Stimulated activated CD4-positive, alpha-beta T cell treated with anti-CD3 and anti-CD28 coated beads, Interleukin-1b, Interleukin-23, amount 100 ng/mL, for 24 hours (primary cell): ENCODE measurements at places on chromosomes 11 and 22.

GRCh38 chr22:43507235-43507634, 95.4 kb downstream of the MPPED1 start:
- no peak for DNase-seq

DNA sequence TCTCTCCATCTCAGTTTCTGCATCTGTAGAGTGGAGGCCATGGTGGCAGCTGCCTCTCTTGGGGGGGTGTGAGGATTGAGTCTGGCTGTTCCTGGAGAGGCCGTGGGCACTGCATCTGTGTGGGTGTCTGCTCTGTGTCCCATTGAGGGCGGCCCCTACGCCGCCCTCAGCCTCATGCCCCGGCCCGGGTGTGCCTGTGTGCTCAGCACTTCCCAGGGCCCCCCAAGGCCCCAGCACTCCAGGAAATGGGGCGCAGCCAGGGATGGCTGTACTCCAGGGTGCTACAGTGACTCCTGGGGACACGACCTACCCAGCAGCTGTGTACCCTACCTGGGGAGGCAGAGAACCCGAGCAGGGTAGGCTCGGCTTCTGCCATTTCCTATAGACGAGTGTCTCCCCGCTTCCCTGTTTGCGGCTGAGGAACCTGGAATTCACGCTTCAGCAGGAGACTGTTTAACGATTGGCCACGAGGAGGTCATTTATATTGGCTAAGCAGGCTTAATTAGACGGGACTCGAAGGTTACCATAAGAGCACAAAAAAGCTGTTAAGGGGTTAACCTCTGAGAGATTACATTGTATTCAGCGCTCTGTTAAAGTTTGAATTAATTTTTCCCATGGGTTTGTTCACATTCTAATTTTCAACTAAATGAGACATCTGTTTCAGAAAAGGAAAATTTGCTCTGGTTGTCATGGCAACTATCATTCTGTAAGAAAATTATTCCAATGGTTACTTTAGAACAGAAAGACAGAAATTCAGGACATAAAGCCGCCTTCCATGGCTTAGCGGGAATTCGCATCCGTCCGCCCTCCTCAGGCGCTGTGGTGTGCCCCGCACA, 76.4 kb downstream of the MPPED1 start:
- DNase-seq, result no peak

GRCh38 chr22:36349726-36350125, 38.0 kb downstream of the MYH9 start:
- no peak for DNase-seq

DNA sequence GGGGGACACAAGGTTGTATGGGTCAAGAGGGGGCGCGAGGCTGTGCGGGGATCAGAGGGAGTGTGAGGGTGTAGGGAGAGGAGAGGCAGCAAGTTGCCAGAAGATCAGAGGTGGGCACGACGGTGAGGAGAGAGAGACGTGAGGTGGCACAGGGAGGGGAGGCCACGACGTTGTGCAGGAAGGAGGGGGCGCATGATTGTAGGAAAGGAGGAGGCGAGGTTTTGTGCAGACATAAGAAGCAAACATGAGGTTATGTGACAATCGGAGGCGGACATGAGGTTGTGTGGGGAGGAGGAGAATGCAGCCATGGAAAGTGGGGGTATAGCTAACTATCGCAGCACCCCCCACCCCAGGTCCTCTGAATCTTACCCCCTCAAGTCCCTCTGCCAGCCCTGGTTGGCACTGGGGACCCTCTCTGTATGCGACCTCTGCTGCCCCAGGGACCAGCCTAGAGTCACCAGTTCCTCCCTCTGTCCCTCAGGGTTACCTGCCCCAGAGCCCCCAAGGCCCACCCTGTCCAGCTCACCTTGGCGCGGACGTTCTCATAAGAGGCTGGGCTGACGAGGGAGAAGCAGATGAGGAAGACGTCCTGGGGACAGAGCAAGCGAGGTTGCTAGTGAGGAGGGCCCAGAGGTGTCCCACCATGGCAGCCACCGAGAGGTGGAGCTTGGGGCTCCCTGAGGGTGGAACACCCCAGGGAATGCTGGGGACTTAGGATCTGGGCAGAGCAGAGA, 12.5 kb downstream of the RAC2 start:
- DNase-seq, result no peak

DNA sequence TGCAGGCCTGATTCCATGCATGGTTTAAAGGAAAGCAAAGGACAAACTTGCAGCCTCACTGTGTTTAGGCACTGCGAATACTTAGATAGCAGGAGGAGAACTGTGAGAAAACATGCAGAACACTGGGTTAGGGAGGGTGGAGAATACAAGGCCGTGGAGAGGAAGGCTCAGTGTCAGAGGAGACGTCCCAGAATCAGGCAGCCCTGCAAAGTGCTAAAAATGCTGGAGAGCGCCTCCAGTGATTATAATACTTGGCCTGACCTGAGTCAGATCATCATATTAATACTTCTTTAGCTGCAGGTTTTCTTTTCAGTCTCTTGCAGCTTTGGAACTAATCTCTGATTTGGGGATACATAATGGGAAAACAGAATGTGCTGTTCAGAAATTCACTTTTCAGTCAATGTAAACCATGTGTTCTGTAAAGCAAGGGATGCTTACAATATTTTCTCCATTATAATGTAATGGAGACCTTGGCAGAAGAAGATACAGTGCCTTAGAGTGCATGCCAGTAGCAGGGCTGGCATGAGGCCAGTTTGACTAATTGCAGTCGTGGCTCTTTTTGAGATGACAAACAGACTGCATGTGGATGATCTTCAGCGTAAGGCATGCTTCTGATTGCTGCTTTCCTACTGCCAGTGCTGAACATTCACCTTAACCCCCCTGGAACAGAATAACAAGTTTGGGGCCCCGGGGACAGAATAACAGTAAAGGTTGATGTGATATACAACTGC, 16.8 kb downstream of the EXT2 start:
- DNase-seq, result no peak

- DNase-seq, result no peak
These were observed 41.8 kb upstream of the KCNQ1OT1 start for GRCh38 chr11:2741377-2742131.

DNA sequence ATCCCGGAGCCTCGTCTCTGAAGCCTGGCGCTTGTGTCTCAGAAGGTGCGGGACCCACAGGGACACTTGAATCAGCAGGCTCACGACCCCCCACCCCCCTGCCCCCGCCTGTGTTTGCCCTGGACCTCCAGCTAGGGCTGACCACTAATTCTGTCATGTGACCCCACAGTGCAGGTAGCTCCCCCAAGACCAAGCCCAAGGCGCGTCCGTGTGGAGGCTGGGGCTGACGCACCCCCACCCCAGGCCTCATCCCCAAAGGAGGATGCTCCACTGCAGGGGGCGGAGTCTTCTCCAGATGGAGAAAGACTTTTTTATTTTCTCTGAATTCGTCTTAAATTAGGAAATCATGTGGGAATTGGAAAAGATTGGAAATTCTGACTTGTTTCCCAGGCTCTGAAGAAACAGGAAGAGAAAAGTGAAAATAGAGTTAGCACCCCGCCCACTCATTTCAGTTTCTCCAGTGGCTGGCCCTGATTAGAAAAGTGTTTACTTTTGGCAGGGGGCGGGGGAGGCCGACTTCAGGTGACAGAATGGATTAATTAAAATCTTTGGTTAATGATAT, 1.0 kb upstream of the RELA start:
- DNase-seq, result no peak

DNA sequence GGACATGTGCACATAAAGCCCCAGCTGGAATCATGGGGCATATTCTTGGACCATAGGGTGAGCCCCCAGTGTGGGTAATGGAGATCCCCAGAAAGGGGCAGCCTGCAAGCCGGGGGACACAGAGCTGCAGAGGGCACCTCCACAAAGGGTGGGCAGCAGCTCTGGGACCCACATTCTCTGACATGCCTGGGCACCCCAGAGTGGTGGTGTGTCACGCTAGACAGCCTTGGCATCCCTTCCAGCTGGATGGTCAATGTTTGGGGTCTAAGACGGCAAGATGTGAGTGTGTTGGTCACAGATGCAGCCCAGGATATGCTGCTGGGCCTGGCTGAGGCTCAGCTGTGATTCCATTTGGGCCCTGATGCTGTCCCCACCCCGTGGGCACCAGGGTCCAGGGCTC, 9.7 kb downstream of the ADORA2A start:
- no peak for DNase-seq

GRCh38 chr11:88178191-88178590, 2.9 kb upstream of the RAB38 start:
- DNase-seq, result no peak

GRCh38 chr11:85602526-85603213, 24.5 kb downstream of the DLG2 start:
- DNase-seq, result no peak

- no peak for DNase-seq
These were observed 10.2 kb downstream of the GRAP2 start for GRCh38 chr22:39910876-39911613.

DNA sequence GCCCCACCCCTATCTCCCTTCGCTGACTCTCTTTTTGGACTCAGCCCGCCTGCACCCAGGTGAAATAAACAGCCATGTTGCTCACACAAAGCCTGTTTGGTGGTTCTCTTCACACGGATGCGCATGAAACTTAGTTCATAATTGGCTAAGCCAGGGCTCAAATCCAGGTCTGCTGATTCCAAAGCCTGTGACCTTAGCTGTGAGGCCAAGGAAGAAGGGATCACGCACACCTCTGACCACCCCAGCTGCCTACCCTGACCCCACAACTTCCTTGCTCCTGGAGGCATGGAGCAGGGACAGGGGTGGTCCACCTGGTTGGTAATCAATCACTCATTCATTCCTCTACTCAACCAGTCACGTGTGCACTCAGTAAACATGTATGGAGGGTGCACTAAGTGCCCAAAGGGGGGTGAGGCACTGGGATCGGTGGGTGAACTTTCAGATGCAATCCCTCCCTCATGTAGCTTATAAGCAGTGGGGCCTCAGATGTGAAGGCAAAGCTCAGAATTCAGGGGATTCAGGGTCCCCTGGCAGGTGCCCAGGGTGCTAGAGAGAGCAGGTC, 10.3 kb downstream of the FXYD2 start:
- DNase-seq, result no peak

- no peak for DNase-seq
These were observed 4.8 kb upstream of the PAX6 start for GRCh38 chr11:31815711-31816467.

- DNase-seq, result no peak
These were observed 28.2 kb upstream of the TOLLIP start for GRCh38 chr11:1337647-1338007.

DNA sequence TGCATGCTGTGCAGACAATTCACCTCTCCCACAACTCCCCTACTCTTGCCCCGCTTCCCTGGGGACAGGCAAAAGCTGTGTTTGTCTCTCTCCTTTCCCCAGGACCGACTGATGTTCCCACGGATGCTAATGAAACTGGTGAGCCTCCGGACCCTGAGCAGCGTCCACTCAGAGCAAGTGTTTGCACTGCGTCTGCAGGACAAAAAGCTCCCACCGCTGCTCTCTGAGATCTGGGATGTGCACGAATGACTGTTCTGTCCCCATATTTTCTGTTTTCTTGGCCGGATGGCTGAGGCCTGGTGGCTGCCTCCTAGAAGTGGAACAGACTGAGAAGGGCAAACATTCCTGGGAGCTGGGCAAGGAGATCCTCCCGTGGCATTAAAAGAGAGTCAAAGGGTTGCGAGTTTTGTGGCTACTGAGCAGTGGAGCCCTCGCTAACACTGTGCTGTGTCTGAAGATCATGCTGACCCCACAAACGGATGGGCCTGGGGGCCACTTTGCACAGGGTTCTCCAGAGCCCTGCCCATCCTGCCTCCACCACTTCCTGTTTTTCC, 1.4 kb upstream of the MADD start:
- no peak for DNase-seq

- DNase-seq, result no peak
These were observed 23.4 kb upstream of the RASD2 start for GRCh38 chr22:35517207-35517606.

GRCh38 chr11:5596607-5597201, at the start of gene TRIM6:
Gene TRIM6 (plus strand): TSS chr11:5596637. CDS start chr11:5596898, 261 bp downstream.
- no peak for DNase-seq

DNA sequence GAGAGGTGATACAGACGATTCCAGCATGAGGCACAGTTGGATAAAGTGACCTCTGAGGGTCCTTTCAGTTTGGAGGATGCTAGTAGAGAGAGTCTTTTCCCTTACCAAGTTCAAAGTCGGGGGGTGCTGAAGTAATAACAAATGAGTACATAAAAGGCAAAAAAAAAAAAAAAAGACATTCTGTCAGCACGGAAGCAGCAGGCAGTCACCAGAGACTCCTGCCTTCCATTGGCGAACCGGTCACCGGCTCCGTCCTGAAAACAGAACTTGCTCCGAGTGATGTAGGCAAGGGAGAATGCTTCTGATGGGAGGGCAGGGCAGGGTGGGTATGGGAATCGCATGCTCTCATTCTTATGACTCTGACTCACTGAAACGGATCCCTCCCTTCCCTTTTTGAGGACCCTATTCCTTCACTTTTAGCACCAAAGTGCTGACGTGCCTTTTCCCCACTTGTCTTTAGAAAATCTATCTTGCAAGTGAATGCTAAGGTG, 65.9 kb downstream of the PRR5L start:
- no peak for DNase-seq

GRCh38 chr11:75602951-75603350, 40.9 kb downstream of the SERPINH1 start:
- DNase-seq, result no peak

DNA sequence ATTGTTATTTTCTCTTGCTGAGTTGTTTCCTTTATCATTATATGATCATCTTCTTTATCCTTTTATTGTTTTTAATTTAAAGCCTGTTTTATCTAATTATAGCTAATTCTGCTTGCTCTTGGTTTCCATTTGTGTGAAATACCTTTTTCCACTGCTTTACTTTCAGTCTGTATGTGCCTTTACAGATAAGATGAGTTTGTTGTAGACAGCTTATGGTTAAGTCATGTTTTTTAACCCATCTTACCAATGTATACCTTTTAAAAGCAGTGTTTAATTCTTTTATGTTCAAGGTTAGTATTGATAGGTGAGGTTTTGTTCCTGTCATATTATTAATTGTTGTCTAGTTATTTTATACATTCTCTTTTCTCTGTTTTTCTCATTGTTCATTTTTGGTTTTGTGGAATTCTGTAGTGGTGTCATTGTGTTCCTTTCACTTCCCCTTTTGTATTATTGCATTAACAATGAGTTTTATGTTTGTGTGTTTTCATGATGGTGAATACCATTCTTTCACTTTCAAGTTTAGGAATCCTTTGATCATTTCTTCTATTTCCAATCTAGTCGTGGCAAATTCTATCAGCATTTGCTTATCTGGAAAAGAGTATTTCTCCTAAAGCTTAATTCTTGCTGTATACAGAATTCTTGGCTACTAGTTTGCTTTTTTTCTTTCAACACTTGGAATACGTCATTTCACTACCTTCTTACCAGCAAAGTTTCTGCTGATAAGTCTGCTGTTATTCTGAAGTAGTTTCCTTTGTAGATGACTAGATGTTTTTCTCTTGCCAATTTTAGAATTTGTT, 21.8 kb downstream of the OR5AN1 start:
- no peak for DNase-seq

DNA sequence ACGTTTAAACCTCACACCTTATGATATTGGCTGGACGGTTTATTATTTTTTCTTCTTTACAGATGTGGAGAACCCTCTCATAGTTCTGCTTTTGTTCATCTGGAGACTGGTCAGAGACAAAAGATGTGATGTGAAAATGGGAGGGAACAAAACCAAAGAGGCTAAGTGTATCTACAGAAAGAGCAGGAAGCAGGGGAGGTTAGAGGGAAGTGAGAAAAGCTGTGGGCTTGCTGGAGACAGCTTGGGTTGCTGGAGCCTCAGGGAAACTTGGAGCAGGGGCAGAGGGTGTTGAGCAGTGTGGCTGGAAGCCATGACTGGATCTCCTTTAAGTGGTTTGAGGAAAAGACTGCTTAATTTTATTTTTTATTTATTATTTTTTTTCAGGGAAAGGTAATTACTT, 79.0 kb upstream of the SNX19 start:
- DNase-seq, result no peak

GRCh38 chr11:126731576-126732142, 268.9 kb downstream of the KIRREL3 start:
- DNase-seq, result no peak
